ENCODE measurements at places on chromosomes 6 and 20. TPM values are rescaled to one million over a fixed set of nuclear protein-coding genes. Genes with fewer than 3 reads are reported as not detected.

DNA sequence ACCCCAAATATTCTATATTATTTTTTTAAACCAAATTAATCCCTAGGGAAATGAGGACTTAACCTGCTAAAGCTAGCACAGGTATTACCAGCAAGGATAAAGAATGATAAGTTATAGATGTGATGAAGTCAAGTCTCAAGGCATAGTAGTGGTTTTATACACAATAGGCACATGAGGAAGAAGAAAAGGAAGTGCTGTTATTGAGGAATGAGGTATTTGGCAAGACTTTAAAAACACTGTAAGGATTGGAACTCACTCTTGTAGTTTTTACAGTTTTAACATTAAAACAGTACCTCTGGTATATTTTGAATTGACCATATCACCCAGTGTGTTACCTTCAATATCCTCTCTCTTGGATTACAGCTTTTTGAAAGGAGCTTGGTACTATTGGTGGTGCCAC, 54.6 kb downstream of the PHF3 start:
- H3K27ac ChIP-seq = no peak overlapping the region
- peaks cover 1% of the 10 kb centered on the region for H3K36me3 ChIP-seq
- H3K27me3 ChIP-seq = no peaks in the 10 kb centered on the region
- no peak for DNase-seq

GRCh38 chr6:137911675-137912191, 44.7 kb downstream of the TNFAIP3 start:
- no peaks in the 10 kb centered on the region for H3K4me1 ChIP-seq
- no peak overlapping the region for H3K4me3 ChIP-seq
- H3K27ac ChIP-seq = no peak overlapping the region
- no peaks in the 10 kb centered on the region for H3K27me3 ChIP-seq
- no peak for DNase-seq
- no peaks in the 10 kb centered on the region for H3K36me3 ChIP-seq

- no peak for DNase-seq
- no peaks in the 10 kb centered on the region for H3K36me3 ChIP-seq
- H3K27me3 ChIP-seq = no peaks in the 10 kb centered on the region
- H3K4me1 ChIP-seq = no peaks in the 10 kb centered on the region
- H3K27ac ChIP-seq = no peak overlapping the region
- H3K4me3 ChIP-seq = no peak overlapping the region
Observed at GRCh38 chr20:10560686-10561085, 113.1 kb downstream of the JAG1 start.

Gene FAM83B
- total RNA-seq = 0.19 TPM

All from right lobe of liver (tissue), 6 donors.